Effector memory CD8-positive, alpha-beta T cell (primary cell): ENCODE measurements at places on chromosomes 5 and 9.

DNA sequence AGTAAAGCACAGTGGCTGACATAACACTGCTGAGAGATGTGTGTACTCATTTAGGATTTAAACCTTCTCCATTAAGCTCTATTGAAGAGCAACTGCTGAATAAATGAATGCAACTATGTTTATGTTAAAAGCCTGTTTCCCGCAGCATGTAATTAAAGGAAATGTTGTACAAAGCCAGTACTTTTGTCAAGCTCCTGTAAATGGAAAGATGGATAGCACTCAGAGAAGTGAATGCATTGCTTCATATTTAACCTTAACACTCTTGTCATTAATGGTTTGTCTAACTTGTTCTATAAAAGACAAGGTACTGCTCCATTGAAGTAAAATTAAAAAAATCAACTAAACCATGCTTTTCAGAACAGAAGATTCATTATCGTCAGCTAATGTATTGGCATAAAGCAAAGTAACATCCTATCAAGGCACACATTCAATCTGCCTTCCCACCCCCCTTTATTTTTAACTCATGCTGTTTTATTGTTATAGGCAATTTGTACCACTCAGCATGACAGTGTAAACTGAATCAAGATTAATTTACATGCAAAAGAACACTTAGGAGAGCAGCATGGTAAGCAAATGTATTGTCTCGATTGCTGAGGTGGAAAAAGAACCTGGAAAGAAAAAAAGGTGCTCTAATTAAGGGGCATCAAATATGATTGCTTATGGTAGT, 240.9 kb upstream of the TBCA start:
- no peak for DNase-seq

DNA sequence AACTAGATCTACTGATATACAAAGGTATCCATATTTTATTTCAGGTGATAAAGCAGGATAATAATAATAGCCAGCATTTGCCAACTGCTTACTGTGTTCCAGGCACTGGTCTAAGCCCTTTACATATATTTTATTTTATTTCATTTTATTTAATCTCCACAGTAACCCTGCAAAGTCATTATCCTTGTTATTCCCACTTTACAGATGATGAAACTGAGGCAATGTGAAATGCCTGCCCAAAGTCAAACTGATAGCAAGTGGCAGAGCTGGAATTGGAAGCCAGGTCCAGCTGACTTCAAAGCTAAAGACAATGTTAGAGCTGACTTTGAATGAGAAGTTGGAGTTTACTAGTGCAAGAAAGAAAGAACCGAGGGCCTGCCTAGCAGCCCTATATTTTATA, 24.8 kb downstream of the MORN5 start:
- no peak for DNase-seq

DNA sequence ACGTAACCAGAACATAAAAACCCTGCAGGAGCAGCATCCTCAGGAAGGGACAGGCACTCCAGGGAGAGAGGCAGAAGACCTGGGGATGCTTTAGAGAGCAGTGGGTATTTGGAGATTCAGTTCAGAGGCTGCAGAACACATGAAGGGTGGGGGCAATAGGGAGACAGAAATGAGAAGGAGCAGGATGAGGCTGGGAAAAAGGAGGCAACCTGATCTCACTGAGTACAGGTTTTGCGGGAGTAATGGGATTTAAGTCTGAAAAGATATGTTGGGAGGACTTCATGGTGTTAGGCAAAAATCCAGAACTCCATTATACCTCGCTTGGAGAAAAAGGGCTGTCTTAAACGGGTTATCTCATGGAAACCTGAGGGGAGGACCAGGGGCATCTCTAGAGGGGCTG, 41.3 kb upstream of the GARNL3 start:
- DNase-seq, result no peak

- DNase-seq, result no peak
These were observed 73.7 kb downstream of the FEM1C start for GRCh38 chr5:115470921-115471320.

DNA sequence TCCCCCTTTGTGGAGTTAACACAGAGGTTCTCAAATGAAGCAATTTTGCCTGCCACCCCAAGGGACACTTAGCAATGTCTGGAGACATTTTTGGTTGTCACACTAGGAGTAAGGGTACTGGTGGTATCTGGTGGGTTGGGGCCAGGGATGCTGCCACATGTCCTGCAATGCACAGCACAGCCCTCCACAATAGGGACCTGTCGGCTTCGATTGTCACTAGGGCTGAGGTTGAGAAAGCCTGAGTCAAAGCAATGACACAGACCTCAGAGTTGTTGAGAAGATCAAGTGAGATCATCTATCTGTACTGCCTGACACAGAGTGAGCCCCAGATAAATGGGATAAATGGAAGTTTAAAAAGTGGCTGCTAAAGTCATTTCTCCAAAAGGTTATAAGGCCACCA, 249.2 kb upstream of the KLF4 start:
- DNase-seq, result no peak

GRCh38 chr5:131706281-131706680, 71.3 kb upstream of the RAPGEF6 start:
- DNase-seq, result no peak

DNA sequence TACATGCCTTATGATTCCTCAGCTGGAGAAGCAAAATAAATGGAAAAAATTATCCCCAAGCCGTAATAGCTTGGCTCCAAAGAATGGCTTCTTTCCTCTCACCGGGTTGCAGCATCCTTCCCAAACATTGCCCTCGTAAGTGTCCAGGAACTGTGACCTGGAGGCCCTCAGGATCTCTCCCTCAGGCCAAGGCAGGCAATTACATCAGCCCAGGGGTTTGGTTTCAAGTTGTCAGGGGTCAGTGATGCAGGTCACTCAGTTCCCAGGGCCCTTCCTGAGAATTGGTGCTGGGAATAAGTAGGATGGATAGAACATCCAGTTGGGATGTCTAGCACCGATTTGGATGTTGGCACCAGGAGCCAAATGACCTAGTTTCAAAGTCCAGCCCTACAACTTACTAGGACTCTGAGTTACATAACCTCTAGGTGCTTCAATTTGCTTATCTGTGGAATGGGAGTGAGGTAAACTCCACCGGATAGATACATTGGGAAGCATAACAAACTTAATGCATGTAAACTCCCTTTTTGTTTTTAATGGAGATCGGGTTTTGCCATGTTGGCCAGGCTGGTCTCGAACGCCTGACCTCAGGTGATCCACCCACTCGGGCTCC, 133.5 kb upstream of the DAP start:
- no peak for DNase-seq

GRCh38 chr5:23419115-23419514, 88.3 kb upstream of the PRDM9 start:
- no peak for DNase-seq

GRCh38 chr5:124728968-124729332, 17.5 kb downstream of the ZNF608 start:
- no peak for DNase-seq

- no peak for DNase-seq
These were observed 43.7 kb downstream of the MCTP1 start for GRCh38 chr5:95241161-95241560.

GRCh38 chr9:131565369-131565768, 20.0 kb downstream of the PRRT1B start:
- DNase-seq, result no peak

GRCh38 chr5:136435946-136436543, 70.7 kb upstream of the TRPC7 start:
- DNase-seq, result no peak

DNA sequence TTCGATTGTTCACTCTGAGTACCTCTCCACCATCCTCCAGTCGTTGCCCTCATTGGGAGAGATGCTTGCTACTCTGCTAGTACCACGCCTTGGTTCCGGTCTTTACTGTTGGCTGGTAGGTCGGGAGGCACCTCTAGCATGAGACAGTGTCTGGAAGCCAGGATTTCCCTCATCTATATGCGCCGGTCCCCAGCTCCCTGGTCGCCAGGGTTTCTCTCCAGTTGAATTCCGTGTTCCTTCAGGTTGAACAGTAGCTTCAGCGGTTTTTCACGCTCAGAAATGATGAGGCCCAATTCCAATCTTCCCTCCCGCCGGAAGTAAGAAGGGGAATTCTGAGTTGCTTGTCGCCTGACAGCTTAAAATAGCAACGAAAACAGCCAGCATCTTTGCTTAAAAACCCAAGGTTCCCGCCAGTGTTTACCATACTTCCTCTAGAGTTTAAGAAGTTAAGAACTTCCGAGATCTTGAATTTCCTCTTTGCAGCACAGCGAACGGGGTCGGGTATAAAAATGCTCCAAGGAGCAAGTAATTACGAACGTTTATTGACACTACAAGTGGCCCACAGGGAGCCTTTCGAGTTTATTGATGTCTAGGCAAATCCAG, 1.3 kb upstream of the ST8SIA4 start:
- DNase-seq, result peak; percentile 41

GRCh38 chr5:32680183-32680582, 30.9 kb upstream of the NPR3 start:
- DNase-seq, result no peak

DNA sequence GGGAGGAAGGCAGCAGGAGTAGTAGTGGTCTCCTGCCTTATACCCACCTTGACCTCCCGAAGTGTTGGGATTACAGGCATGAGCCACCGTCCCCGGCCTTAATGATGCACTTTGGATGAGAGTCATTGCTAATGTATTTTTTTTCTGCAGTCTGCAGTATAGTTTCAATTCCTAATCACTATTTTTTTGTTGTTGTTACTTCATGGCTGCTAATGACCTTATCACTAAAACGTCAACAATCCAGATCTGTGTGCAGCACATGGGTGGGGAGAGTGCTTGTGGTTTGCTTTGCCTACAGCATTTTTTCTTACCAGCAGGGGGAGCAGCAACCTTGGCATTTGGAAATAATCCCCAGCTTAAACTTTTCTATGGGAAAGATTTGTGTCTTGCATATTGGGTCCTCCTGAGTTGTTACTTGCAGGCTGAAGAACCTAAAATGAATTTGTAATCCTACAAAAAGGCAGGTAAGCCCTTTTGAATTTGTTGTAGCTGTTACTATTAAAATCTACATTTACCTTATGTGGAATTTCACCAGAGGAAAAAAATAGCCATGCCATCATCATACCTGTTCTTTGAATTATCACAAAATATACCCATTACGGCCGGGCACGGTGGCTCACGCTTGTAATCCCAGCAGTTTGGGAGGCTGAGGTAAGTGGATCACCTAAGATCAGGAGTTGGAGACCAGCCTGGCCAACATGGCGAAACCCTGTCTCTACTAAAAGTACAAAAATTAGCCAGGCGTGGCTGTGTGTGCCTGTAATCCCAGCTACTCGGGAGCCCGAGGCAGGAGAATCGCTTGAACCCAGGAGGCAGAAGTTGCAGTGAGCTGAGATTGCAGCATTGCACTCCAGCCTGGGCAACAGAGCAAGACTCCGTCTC, 6.3 kb upstream of the MED7 start:
- DNase-seq, result peak; percentile 85

DNA sequence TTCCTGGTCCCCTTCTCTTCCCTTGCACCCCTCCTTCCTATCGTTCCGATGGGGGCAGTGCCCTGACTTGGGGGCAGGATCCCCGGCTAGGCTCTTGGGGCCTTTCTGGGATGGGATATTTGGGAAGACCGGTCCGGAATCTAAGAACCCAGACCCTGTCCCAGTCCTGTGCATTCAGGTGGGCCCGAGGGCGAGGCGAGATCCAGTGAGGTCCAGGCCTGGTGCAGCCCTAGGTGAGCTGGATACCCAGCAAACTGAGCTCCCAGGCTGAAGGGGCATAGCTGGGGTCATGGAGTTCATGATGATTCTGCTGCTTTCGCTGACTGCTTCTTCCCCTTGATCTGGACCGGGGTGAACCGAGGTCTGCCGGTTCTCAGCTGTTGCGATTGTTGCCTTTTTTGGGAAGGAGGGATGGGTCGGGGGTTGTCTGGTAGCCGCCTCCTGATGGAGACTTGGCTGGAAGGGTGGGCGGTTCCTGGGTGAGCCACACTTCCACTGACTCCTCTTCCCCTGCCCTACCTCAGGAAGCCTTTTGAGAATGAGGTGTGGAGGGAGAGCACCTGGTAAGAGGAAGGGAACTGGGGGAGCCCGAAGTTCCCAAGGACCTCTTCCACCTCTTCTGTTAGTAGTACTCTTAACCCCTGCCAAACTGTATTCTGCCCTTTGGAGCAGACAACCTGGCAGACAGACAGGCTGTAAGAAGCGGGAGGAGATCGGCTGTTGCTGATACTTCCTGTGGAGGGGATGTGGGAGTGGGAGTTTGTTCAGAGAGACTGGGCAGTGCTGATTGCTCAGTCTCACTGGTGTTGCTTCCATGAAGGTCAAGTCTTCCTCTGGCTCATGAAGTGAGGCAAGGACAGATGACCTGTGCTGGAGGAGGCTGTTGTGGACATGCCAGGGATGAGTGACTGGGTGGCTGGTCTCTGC, 1.0 kb downstream of the LRRC8A start:
- DNase-seq, result no peak

- DNase-seq, result no peak
These were observed 2.7 kb downstream of the KLF4 start for GRCh38 chr9:107486674-107487520.

DNA sequence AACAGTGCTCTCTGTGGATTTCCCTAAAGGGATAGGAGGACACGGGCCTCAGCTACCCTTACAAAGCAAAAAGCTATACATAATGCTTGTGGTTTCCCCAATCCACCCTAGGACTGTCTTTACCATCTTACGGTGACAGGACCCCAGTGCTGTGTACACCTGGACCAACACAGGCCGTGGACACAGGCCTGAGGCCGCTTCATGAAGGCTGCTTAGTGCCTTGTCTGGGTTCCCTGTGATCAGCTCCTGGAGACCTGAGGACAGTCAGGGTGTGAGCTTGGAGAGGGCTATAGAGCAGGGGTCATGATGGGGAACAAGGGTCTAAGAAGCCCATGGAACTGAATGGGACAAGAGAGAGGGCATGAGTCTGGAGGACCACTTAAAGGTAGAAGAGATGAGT, 2.9 kb downstream of the FANCG start:
- no peak for DNase-seq

DNA sequence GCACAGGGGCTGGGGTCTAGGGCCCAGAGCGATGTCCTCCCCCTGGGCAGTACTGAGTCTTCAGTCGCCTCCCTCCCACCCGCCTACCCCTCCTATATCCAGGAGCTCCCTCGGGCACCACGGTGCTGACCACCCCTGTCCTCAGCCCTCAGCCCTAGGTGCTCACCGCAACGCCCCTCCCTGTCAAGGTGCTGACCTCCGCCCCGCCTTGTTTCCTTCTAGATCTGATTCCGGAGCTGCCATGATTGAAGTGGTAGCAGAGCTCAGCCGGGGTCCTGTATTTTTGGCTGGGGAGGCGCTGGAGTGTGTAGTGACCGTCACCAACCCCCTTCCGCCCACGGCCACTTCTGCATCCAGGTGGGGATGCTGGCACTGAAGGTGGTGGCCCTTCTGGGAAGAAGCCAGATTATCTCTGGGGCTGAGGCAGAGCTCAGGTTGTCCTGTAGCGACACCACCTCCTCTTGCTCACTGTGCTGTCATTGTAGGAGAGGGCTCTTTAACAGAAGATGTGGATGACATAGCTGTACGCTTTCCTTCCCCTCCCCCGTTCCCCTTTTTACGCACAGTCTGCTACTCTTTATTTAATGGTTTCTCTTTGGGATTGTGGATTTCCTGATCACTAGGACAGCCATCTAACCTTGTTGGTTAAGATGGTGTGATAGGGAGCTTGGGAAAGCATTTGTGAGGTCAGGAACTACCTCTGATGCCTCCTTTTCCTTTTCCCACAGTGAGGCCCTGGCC, 598 bp downstream of the RGP1 start:
- DNase-seq, result no peak

- DNase-seq, result no peak
These were observed 253.9 kb downstream of the CEMIP2 start for GRCh38 chr9:71514344-71514975.
